ENCODE measurements at places on chromosomes 2 and 18.

GRCh38 chr18:3380384-3380961 lies 69.5 kb upstream of the TGIF1 start:
- DNase-seq, result no peak

DNA sequence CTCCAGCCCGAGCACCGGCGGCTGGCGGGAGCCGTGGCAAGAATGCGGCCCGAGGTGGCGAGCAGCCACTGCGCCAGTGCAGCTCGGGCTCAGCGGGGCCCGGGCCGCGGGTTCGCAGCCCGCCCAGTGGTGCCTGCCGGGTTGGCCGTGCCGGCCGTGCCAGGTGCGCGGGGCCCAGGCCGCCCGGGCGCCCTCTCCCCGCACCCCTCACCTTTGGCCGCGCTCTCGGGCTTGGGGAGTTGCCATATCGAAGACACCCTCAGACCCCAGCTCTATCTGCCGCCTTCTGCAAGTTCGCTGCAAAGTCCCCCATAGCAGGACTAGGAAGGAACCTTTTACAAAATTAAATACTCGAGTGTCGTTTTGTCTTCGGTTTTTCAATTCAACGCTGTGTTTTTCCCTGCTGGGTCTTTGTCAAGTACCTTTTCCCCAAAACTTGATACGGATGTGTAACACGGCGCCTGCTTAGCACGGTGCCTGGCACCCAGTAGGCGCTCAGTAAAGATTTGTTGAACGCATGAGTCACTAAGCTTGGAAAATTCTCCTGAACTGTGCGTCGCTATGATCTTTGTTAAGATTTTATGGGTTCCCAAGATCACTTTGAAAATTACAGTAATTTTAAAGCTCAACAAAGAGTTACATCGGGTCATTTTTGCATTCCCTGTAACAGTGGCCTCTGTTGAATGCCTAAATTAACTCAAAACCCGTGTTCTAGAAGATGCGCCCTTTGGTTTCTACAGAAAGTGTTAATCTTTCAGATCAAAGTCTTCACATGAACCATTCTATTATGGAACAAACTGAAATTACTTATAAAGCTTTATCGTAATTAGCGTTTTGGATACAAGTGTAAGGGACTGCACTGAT lies 750 bp downstream of the STRADB start:
- no peak for DNase-seq

GRCh38 chr2:97919858-97920257 lies 75.9 kb downstream of the TMEM131 start:
- DNase-seq, result no peak

DNA sequence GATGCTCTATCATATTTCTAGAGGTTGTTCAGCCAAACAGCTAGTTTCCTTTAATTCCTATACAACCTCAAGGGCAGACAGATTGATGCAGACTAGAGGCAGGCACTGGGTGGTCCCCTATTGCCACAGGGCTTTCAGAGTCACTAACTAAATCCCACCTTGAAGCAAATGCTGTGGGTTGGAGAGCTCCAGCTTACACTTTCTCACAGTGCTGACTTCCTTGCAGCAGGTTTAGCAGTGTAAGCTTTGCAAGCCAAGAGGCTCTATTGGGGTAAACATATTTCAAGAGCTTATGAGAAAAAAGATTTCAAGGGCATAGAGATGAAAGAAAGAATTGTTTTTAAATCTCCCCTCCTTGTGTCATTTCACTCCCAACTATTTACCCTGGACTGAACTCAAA lies 366.5 kb upstream of the CRIM1 start:
- DNase-seq, result no peak

GRCh38 chr2:165827016-165827920 lies 33.2 kb upstream of the GALNT3 start:
- no peak for DNase-seq

GRCh38 chr2:206328974-206329373 lies 54.5 kb downstream of the ZDBF2 start:
- DNase-seq, result no peak

DNA sequence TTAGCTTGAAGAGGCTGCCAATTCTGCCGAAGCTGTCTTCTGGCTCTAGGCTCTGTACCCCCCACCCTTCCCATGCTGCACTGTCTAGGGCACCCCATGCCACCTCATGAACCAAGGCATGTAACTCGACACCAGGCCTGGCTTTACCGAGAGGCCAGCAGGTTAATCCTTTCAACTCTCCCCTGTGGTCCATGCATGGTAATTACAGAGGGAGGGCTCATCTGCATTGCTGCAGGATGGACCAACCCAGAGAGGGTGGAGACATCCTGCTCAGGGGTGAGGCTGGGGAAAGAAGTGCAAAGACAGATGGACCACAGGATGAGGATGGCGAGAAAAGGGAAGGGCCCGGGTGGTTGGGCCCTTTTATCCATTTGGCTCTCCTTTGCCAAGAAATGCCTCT lies 65.8 kb downstream of the KCTD1 start:
- DNase-seq, result no peak

GRCh38 chr2:23399674-23400261 lies 14.8 kb downstream of the KLHL29 start:
- DNase-seq, result no peak

DNA sequence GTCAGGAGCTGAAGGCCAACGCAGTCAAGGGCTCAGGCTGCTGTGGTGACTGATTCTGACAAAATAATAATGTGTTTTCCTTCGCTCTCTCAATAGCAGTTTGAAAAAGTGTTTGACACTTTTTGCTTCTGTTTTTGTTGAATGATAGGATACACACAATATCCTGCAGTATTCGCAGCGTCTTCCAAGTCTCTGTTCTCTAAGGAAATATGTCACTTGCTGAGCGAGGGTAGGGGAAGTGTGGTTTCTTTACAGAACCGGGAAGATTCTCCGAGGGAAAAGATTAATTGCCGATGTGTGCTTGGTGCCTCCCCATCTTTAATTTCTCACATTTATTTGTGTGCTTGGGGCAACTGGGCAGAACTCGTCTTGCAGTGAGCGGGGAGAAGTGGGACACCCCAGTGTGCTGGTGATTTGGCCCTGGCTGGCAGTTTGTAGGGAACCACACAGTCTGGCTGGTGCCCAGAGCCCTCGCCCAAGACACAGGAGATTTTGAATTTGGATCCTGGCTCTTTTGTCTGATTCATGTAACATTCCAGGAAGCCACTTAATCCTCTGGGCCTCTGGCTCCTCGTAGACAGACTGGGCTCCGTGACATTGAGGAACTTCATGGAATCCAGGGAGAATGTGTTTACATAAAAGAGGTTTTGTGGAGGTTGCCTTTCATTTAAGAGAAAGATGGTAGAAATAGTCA lies 169.4 kb downstream of the LDLRAD4 start:
- no peak for DNase-seq

- no peak for DNase-seq
These were observed 169.7 kb upstream of the LRP1B start for GRCh38 chr2:142300517-142300916.

- DNase-seq, result no peak
These were observed 143.6 kb downstream of the ANTXR1 start for GRCh38 chr2:69156624-69157023.

DNA sequence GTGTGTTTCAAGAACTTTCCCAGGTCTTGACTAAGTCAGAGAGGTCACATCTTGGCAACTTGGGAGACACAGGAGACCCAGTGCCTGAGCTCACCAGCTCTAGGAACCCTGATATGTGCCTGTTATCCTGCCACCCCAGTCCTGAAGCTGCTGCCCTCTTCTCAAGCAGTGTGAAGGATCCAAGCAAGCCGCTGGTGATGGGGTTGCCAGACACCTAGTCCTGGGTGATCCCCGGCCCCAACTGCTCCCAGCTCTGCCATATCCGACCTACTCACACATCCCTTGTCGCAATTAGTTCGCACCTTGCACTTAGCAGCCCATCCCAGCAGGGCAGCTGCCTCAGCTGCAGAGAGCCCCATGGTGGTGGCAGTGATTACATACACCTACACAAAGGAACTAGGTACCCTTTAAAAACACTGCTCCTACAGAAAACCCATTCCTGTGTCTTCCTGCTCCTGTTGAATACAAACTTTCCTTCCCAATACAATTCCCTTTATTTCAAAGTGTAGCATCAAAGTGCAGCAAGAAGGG lies 247.2 kb upstream of the RAB12 start:
- DNase-seq, result no peak

DNA sequence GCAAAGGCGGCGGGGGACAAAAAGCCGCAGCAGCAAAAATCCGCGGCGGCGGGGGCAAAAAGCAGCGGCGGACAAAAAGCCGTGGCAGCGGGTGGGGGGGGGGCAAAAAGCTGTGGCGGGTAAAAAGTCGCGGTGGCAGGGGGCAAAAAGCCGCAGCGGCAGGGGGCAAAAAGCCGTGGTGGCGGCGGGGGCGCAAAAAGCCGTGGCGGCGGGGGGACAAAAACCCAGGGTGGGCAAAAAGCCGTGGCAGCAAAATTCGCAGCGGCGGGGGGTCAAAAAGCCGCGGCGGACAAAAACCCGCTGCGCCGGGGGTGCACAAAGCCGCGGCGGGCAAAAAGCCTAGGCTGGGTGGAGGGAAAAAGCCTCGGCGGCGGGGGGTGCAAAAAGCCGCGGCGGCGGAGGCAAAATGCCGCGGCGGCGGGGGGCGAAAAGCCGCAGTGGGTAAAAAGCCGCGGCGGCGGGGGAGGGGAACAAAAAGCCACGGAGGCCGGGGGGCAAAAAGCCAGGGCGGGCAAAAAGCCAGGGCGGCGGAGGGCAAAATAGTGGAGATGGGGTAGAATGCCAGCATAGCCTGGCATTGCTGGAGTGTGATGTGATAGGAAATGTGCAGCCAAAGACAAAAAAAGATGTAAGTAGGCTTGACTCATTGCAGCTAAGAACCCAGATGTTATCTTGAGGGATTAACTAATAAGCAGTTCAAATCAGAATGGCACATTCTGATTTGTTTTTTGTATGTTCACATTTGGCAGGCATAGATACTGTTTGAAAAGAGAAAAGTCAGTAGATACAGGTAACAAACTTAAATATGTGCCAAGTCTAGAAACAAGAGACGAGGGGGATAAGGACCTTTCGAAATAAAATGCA lies 1076.3 kb downstream of the RPIA start:
- no peak for DNase-seq

DNA sequence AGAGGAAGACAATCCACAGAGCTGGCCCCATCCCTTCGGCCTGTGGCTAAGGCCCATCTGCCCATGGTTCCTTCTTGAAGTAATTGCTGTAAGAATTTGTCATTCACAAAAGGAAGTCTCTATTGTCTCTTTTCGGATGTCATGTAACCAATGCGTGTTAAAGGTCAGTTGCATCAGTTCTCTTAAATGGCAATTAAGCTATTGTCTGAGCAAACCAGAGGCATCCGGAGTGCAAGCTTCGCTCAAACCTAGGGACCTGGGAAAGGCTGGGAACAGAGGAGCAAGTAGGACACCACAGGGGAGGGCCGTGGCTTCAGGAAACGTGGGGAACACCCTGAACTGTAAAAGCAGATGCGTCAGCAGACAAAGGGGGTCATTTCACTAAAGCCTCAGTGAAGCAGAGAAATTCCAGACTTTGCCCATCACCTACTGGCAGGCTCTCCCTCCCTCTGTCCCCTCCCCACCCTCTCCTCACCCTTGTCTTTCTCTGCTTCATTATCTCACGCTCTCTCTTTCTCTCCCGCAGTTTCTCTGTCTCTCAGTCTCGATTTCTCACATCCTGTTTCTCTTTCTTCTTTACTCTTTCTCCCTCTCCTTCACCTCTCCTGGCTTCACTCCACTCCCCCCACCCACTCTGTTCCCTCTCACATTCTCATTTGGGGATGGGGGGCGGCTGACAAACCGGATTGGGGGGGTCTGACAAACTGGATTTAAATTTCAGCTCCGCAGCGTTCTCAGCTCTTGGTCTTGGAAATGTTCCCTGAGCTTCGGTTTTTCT lies 204.6 kb upstream of the TNP1 start:
- DNase-seq, result no peak

GRCh38 chr2:62215306-62216064 lies 19.6 kb downstream of the B3GNT2 start:
- no peak for DNase-seq

- no peak for DNase-seq
These were observed 11.2 kb upstream of the SP5 start for GRCh38 chr2:170703776-170704476.

DNA sequence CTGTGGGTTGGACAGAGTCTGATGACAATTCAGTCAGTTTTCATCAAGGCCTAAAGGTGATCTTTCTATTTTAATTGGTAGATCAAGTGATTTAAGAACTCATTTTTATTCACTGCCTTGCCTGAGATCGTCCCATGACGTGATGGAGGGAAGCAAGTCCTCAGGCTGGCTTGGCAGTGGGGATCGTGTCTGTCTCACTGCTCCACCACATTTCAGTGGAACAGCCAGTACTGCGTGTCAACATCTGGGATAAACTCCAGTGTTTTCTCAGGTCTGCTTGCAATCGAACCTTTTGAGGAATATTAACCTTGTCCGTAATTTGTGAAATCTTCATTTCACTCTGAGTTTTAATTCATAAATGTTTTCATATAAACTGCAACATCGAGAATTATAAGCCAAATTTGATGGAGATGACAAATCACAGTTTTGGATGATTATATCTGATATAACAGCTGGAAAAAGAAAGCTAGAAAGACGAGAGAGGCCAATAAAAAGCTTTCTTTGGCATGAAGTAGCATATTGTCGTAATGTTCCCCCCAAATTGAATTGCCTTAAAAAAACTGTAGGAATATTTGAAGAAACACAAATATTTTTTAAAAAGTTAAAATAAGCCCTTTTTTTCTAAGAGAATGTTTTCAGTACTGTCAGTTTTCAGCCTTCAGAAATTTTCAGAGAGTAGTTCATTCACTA lies 414.7 kb upstream of the SPRED2 start:
- no peak for DNase-seq

DNA sequence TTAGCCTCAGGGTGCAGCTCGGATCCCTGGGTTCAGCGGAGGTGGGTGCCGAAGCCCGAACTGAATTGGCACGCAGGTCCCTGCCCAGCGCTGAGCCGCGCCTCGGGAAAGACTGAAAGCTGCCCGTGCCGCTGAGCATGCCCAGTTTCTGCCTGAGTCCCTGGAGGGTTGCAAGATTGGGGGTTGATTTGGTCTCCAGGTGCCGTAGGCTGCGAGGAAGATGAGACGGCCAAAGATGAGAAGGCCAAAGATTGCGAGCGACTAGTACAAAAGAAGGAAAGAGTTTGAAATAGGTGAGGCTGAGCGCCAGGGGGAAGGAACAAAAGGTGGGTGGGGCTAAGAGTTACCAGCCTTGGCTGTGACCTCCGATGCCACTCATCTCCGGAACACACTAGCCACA lies 852 bp upstream of the KCNH7 start:
- DNase-seq, result no peak

- no peak for DNase-seq
These were observed 627 bp downstream of the CDCA7 start for GRCh38 chr2:173355132-173355865.

DNA sequence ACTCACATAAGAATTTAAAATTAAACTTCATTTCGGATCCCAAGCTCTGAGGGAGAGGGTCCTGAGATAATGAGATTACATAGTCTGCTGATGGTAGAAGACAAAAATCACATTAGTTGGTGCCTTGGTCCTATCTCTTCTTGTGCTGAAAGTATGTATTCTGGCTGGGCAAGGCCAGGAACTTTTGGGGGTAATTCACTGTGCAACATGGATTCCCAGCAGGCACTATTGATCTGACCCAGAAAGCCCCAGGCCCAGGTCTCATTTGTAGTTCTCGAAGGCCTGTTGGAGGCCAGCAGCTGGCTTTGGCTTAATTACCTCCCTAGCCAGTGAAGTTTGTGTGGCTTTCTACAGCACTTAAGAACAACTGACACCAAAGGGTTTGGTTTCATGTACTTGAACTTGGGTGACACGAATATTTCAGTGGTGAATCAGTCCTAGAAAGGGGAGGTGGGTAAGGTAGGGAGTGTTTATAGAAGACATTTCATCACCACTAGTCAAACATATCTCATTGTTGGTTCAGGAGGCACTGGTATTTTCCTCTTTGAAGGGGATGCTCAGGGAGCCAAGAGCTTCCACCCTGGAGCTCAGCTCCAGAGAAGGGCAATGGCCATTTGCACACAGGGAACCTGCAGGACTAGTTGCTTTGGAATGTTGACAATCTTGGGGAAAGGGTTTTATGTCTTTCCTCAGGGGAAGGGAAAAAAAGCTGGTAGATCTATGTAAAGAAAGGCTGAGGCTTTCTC lies 217.8 kb downstream of the OSR1 start:
- DNase-seq, result no peak

Data from CD8-positive, alpha-beta T cell (primary cell).